Breast epithelium (tissue), 4 donors: ENCODE measurements at places on chromosomes 3 and 15. TPM values are rescaled to one million over a fixed set of nuclear protein-coding genes. Genes with fewer than 3 reads are reported as not detected.

APOD gene
- 1,247 TPM for total RNA-seq

SLC22A13 gene
- total RNA-seq = 0.59 TPM

SERINC4 gene
- total RNA-seq = 0.16 TPM

SMAD6 gene
- total RNA-seq = 22.6 TPM

ARMC8 gene
- 93.3 TPM for total RNA-seq

IGSF11 gene
- total RNA-seq = under 0.01 TPM

GOLGA8J gene
- 0.44 TPM for total RNA-seq

- no peak for DNase-seq
Measured at GRCh38 chr3:63862804-63863149, 828 bp downstream of the THOC7 start.

DNA sequence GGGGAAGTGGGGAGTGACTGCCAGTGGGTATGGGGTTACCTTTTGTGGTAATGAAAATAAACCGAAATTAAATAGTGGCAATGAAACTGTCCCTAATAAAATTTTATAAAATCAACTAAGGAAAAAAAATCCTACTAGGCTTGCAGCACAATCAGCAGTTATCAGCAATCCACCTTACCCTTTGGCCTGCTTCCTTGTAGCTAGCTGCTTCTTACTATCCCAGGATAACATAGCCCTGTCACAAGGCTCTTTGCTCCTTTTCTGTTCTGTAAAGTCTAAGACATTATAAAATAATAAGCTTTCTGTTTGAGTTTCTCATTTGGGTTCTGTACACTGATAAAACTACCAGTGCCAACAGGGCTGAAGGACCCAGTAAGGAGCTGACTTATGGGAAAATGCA lies 23.0 kb upstream of the CTXND1 start:
- no peak for DNase-seq

DNA sequence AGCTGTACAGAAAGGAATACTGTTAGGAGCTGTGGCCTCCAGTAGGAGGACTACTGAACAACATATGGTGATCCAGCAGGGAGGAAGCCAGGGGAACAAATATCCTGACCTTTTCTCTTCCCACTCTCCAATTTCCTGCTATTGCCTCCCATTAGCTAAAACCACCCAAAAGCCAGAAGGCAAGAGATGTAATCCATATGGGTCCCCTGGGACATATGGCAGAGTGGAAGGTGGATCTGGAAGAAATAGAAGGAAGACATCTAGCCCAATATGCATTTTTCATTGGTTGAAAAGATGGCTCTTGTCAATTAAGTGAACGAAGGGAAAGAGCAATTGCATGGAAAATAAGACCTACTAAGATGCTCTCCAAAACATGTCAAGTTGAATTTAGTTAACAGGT lies 167.2 kb downstream of the CNTN3 start:
- DNase-seq = no peak

DNA sequence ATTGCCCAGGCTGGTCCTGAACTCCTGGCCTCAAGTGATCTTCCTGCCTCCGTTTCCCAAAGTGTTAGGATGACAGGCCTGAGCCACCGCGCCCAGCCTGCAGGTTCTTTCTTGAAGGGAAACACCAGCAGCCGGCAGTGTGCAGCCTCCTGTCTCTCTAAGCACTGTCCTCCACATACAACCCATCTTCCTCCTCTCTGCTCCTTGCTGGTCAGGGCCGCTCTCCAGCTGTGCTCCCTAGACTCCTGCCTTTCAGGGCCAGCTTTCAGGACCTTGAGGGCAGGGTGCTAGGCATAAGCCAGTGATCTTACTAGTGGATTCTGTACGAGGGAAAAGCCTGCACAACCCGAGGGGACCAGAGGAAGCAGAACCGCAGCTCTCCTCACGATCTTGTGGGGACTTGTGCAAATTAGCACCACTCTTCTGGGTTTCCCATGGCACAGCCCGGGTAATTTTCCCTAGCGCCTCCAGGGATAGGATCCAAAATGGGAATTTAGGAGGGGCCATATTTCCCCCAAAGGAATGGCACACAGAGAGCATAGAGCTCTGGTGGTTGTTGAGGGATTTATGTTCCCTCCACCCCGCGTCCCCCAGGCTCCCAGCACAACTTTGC lies 18.2 kb upstream of the CORO2B start:
- no peak for DNase-seq

- DNase-seq = no peak
Measured at GRCh38 chr3:157913741-157914150, 192.5 kb downstream of the SHOX2 start.

DNA sequence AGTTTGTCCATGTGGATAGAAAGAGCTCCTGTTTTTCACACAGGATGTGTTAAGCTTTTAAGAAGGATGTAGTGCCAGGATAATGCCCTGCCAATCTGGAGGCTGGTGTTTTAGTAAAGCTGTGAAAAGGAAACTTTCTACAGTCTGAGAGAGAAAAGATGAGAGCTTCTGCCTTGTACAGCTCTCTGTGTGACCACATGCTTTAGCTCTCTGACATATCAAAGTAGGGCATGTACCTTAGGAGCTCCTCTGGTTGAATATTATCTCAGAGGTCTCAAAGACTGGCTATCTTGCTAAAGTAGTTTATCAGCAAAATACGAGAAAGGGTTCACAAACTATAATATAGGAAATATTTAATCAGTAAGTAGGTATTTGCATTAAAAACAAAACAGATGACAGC lies 30.4 kb downstream of the CDIN1 start:
- DNase-seq = no peak

- no peak for DNase-seq
Measured at GRCh38 chr3:62815981-62816380, 59.2 kb downstream of the CADPS start.

DNA sequence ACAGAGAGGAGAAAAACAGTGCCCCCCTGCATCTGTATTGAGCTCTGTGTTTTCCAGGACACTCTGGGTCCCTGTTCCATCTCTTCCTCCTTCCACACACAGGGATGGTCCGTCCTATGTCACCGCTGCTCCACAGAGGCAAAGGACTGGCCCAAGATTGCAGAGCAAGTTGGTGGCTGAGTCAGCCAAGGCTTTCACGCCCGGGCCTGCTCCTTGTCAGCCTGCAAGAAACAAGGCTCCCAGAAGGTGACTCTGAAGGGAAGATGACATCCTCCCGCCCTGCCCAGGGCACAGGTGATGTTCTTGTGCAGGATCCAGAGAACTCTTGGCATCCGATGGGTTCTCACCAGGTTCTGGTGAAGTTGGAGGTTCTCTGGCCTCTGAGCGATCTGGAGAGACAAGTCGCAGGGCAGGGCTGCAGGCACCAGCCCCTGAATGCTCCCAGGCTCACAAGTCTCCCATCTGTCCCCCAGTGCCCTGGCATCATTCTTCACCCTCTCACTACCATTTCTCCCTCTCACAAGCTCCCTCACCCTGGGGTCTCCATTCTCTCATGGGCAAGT lies 138.6 kb downstream of the MEGF11 start:
- DNase-seq = no peak

DNA sequence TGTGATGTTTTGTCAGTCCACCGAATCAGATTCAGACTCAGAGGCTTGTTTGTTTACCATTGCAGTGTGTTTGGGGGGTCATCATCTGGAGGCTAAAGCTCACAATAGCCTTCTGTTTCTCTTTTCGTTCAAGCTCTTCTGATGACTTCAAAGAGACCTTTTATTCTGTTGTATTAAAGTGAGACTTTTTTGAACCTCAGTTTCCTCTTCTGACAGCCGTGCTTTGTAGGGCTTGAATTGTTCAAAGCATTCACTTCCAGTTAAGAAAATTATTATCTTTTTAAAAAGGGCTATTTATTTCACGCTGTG lies 1.3 kb downstream of the PXK start:
- DNase-seq = no peak
